CD4-positive, alpha-beta T cell (primary cell): ENCODE measurements at places on chromosomes 1 and 21.

DNA sequence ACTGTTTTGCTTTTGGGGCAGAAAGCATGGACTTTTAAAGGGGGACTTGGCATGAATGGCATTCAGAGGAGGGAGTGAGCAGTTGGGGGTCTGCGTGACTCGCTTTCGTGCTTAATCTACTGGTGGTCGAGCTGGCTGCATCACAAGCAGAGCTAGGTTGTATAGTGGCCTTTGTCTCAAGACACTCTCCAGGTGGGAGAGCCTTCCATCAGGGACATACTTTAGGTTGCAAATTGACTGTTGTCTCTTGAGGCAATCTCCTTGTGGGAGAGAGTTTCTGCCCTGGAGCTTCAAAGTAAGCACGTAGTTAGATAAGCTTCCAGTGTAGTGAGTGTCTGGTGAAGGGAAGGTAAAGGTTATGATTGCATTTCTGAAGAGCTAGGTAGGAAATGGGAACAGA is 93.9 kb downstream of the C1orf21 start:
- no peak for DNase-seq

GRCh38 chr1:44707959-44708831 is 22.8 kb downstream of the RNU5D-1 start:
- peak; percentile 75 for DNase-seq

DNA sequence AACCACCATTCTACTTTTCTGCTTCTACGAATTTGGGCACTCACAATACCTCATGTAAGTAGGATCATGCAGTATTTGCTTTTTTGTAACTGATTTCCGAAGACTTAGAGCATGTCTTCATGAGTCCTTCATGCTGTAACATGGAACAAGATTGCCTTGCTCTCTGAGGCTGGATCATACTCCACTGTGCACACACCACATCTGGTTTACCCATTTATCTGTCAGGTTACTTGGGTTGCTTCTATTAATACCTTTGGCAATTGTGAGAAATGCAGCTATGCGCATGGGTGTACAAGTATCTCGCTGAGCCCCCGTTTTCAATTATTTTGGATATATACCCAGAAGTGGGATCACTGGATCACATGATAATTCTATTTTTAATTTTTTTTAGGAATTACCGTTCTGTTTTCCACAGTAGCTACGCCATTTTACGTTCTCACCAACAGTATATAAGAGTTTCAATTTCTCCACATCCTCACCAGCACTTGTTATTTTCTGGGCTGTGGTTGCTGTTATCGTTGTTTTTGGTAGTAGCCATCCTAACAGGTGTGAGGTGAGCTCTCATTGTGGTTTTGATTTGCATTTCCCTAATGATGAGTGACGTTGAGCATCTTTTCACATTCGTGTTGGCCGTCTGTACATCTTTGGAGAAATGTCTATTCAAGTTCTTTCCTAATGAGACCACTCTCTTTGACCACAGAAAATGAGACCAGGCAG is 10.7 kb upstream of the SLC2A5 start:
- no peak for DNase-seq

GRCh38 chr1:214953901-214954616 is 128.5 kb upstream of the KCNK2 start:
- no peak for DNase-seq

- no peak for DNase-seq
Observed at GRCh38 chr21:35217504-35218060, 168.5 kb upstream of the RUNX1 start.

DNA sequence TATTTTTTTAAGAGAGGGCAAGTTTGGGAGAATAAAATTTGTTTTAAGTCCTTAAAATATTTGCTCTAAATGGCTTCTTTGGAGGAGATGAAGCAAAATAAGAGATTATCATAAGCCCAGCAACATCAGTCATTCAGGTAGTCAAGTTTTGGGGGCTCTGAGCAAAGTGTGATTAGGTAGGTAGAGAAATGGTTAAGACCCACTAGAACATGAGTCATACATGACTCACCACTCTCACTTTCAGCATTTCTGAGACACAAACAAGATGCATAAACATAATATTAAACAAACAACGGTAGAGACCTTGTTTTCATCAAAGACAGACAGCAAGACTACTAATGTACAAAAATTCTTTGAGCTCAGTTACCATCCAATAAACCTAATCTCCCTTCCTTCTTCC is 272.2 kb downstream of the LMO4 start:
- no peak for DNase-seq

GRCh38 chr1:53542551-53542950 is 83.4 kb downstream of the DMRTB1 start:
- DNase-seq: no peak

DNA sequence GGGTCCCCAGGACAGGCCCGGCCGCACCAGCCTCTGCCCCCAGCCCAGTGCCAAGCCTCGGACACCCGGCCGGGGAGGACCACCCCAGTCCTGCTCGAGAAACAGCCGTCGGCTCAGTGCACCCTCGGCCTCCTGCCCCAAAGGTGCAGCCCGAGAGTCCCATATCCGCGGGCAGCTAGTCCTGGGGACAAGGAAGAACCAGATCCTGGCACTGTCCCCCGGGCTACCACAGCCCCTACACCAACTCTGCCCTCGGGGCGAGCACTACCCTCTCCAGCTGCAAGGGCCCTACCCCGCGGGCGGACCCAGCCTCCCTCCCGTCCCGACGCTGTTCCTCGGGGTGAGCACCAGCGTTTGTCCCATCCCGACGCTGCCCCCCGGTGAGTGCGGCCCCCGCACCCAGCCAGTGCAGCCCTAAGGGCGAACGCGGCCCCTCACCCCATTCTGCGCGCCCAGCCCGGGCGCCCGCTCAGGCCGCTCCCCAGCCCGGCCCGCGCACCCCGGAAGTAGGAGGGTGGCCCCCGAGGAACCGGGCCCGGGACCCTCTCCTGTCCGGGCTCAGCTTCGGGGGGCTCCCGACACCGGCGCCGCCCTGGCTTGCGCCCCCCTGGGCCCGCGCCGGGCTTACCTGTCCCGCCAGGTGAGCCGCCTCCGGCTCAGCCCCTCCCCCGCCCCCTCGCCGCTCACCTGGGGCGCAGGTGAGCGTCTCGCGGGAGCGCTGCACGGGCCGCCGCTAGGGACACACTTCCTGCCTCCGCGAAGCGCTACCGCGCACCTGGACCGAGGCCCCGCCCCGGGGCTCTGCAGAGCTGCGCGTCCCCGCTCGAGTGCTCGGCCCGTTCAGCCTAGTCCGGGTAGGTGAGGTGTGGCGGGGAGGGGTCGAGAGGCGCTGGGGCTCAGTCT is at the start of gene KDF1:
TSS of gene KDF1 (minus strand) at position 747 of the 903 bp plus-strand sequence. CDS start 8,088 bp downstream, outside the sequence.
- peak; percentile 84 for DNase-seq

- no peak for DNase-seq
Observed at GRCh38 chr1:216621536-216621935, 101.7 kb downstream of the ESRRG start.

DNA sequence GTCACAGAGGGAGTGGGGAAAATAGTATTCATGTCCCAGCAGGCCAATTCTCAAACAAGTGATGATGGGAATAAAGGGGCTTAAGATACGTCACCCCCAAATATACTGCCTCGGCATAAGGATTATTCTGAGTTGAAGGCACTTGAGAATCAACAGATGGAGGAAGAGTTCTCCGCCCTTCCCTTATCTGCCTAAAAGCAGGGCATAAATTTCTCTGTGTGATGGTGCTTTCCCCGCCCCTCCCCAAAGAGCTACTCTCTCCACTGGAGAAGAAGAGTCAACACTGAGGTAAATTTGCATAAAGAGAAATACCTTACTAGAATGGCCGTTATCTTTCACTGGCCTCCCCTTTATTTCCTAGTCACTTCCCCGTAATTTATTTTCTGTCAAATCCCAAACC is 18.7 kb downstream of the BECN2 start:
- no peak for DNase-seq

- no peak for DNase-seq
Observed at GRCh38 chr1:150142083-150142482, 7.6 kb upstream of the PLEKHO1 start.

- DNase-seq: peak; percentile 71
Observed at GRCh38 chr1:203754455-203754864, 10.5 kb upstream of the LAX1 start.

DNA sequence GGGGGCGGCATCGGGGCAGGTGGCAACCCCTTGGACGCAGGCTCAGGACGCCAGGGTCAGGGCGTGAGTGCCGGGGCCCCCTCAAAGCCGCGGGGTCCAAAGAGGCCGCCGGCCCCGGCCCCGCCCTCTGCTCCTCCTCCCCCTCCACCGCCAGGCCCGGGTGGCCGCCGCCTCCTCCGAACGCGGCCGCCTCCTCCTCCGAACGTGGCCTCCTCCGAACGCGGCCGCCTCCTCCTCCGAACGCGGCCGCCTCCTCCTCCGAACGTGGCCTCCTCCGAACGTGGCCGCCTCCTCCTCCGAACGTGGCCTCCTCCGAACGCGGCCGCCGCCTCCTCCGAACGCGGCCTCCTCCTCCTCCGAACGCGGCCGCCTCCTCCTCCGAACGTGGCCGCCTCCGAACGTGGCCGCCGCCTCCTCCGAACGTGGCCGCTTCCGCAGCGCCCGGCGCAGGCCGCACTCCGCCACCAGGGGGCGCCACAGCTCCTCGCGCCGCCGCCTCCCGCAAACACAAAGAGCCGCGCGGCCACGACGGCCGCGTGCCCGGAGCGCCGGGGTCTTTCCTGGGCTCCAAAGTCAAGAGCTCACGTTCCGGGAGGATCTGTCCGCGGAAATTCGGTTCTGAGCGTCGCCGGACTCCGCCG is 19.3 kb upstream of the SAMD11 start:
- DNase-seq: peak; percentile 90

DNA sequence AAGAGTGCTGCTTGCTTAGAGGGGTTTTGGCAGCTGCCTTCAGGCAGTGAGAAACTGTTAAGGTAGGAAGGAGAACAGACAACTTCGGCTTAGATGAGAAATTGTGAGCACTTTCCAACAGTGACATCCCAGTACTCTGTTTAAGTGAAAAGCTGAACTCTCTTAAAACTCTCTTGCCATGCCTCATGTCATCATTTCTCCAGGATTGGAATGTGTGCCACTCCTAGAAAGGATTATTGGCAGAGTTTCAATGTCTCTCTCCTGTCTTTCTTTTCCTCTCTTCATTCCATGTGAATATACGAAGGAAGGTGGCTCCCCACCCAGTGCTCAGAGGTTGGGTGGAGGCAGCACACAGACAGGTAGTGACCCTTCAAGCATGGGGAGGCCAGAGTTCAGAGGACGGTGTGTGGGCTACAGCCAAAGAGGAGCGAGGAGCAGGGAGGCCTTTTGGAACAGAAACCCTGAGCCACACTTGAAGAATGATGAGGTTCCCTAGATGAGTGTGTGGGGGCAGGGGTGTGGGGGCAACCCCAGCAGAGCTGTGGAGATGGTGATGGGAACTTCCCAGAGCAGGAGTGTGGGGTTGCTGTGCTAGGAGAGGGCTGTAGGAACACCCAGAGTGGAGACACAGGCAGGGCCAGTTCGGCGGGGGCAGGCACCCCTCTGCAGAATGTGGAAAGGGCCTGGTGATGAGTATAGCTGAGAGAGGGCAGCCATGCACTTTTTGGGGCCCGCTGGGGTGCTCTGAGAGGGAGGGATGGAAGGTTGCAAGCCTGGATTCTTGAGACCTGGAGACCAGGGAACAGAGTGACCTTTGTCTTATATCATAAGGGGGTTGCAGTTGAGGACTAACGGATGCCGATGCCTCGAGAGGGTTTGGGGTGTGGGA is 58.8 kb downstream of the GALNT2 start:
- no peak for DNase-seq

DNA sequence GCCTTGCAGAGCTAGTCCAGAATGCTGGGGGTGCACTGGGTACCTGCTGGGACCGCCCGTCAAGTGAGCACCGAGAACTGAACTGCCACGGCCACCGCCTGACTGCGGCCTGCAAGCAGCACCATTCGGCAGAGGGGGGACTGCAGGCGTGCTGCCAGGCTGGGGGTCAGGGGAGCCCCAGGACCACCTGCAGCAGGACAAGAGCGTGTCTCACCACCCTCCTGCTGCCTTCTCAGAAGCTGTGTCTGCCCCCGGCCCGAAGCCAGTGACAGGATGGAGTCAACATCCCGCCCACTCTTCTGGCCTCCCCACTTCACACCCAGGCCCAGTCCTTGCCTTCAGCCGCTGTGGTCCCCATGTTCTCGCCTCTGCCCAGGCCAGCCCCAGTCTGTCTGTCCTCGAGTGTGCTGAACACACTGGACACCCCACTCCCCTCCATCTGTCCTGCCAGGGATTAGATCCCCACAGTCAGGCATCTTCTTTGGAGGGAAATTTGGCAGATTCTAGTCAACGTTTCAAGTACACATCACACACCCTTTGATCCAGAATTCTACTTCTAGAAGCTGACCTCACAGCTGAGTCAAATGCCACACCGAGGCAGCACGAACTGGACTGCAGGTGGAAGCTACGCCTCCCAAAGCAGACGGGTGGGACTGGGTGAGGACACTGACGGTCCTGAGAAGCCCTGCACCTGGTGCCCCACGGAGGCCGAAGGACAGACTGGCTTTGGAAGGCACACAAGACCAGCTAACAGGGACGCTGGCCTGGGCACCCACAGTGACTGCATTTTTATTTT is 26.0 kb downstream of the PTTG1IP start:
- no peak for DNase-seq

GRCh38 chr21:35395728-35396127 is 346.6 kb upstream of the RUNX1 start:
- no peak for DNase-seq

DNA sequence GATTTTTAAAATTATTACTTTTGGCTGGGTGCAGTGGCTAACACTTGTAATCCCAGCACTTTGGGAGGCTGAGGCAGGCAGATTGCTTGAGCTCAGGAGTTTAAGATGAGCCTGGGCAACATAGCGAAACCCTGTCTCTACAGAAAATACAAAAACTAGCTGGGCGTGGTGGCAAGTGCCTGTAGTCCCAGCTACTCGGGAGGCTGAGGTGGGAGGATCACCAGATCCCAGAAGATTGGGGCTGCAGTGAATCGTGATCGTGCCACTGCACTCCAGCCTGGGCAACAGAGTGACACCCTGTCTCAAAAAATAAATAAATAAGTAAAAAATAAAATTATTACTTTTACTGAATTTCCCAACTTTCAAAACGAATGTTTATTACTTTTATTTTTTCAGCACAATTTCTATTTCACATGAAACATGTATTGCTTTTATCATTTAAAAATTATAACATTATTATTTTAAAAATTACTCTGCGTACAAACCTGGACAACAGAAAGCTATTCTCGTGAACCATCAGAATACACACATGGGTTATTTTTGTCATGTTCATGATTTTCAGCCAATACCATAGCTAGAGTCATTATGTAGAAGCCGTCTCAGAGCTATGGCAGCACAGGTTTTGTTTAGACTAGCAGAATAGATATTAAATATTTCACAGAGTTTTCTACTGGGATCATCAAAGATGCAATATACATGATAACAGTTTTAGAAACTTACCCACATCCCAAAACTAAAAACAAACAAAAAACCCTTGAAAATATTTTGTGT is 621 bp downstream of the AMPD1 start:
- no peak for DNase-seq

GRCh38 chr1:226814751-226815537 is 55.5 kb upstream of the PSEN2 start:
- no peak for DNase-seq
